Body of pancreas (tissue), 4 donors: ENCODE measurements at places on chromosomes 6 and 20.
A peak's percentile ranks its signal among the peaks of the same experiment; 100 is the strongest.

DNA sequence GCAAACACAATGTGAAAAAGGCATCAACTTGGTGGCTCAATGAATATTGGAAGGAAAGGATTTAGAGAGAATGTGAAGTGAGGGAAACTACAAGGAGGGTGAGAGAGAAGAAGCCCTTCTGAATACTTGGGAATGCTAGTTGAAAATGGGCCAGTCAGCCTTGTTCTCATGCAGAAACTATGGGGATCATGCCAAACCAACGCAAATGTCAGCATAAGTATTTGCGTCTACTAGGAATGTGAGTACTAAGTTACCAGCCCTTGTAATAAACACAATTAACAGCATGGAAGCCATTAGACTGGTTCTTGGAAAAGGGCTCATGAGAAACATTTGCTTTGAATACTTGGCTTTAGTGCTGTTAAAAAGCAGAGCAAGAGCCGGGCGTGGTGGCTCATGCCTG is 54.9 kb upstream of the AIG1 start:
- no peak overlapping the region for H3K4me3 ChIP-seq
- H3K27ac ChIP-seq: no peak overlapping the region
- no peaks in the 10 kb centered on the region for H3K27me3 ChIP-seq
- H3K36me3 ChIP-seq: no peaks in the 10 kb centered on the region

- peak; percentile 56 for DNase-seq
- H3K27ac ChIP-seq: peak overlapping the region; percentile 10
- H3K36me3 ChIP-seq: no peaks in the 10 kb centered on the region
These were observed 186.6 kb upstream of the OPRM1 start for GRCh38 chr6:153852481-153852880.

GRCh38 chr6:43189776-43190304 is 7.8 kb downstream of the CUL9 start:
- no peaks in the 10 kb centered on the region for H3K4me1 ChIP-seq
- no peaks in the 10 kb centered on the region for H3K27me3 ChIP-seq
- DNase-seq: no peak
- no peak overlapping the region for H3K27ac ChIP-seq
- H3K36me3 ChIP-seq: peaks cover 2% of the 10 kb centered on the region
- H3K4me3 ChIP-seq: no peak overlapping the region

DNA sequence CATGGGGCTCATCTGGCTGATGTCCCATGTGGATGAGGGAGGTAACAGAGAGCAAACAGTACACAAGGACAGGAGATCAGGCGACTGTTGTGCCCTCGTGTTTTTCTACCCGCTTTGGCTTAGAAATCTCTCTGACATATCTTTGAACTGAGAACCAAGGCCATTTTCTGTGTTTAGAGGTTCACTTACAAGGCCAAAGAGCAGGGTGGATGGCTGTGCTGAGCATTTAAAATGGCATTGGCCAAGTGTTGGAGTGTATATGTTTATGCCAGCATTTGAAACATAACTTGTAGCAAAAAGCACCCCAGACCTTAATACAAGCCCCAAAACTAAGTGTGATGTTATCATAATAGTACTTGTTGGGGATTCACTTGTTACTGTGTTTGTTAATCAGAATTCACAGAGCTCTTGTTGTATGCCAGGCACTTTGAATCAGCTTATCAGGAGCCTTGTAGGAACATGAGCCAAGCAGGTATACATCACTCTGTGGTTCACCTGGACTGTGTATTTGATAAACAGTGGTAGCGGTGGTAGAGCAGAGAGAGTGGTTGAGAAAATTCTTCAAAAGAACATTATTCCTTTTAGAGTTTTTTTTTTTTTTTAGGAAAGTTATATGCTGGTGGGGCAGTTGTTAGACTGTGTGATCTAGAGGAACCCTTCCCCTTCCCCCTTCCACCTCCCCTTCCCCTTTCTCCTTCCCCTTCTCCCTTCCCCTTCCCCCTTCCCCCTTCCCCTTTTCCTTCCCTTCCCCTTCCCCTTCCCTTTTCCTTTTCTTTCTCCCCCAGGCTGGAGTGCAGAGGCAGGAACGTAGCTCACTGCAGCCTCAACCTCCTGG is 71.3 kb downstream of the ATRN start:
- H3K36me3 ChIP-seq: no peaks in the 10 kb centered on the region
- no peak overlapping the region for H3K4me3 ChIP-seq
- H3K4me1 ChIP-seq: peaks cover 44% of the 10 kb centered on the region
- peak overlapping the region; percentile 74 for H3K27ac ChIP-seq
- peak; percentile 56 for DNase-seq

- H3K4me3 ChIP-seq: no peak overlapping the region
- H3K4me1 ChIP-seq: no peaks in the 10 kb centered on the region
- no peak overlapping the region for H3K27ac ChIP-seq
- no peaks in the 10 kb centered on the region for H3K36me3 ChIP-seq
- no peak for DNase-seq
- H3K27me3 ChIP-seq: no peaks in the 10 kb centered on the region
These were observed 80.8 kb upstream of the RBM24 start for GRCh38 chr6:17200395-17200794.

- H3K4me1 ChIP-seq: peaks cover 41% of the 10 kb centered on the region
- H3K36me3 ChIP-seq: peaks cover 8% of the 10 kb centered on the region
- H3K27ac ChIP-seq: peak overlapping the region; percentile 91
- no peaks in the 10 kb centered on the region for H3K27me3 ChIP-seq
These were observed 1.6 kb upstream of the UCKL1 start for GRCh38 chr20:63957690-63958441.

DNA sequence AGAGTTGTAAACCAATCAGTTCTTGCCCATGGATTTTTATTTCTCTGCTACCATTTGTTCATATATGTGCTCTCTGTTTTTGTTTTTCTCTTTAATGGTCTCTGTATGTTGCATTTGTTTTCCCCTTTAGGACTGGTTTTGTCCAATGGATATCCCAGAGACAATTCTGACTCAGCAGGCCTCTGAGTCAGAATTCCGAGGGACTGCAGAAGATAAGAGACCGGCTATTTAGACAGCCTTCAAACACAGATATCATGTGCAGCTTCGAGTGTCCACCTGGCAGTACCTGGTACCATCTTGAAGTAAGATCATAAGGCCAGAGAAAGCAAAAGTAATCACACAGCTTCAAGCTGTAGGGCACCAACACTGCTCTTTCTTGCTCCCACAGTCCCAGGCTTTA is 125.5 kb downstream of the ELOVL4 start:
- H3K4me1 ChIP-seq: no peaks in the 10 kb centered on the region
- H3K27me3 ChIP-seq: no peaks in the 10 kb centered on the region
- DNase-seq: no peak
- no peaks in the 10 kb centered on the region for H3K36me3 ChIP-seq
- H3K4me3 ChIP-seq: no peak overlapping the region
